ENCODE measurements at places on chromosomes 16 and 17. TPM values are rescaled to one million over a fixed set of nuclear protein-coding genes. Genes with fewer than 3 reads are reported as not detected.

GRCh38 chr16:6453742-6454141, 878.9 kb upstream of the RBFOX1 start:
- DNase-seq, result no peak

GRCh38 chr16:89828870-89829629, 775 bp downstream of the SPIRE2 start:
- no peak for DNase-seq

DNA sequence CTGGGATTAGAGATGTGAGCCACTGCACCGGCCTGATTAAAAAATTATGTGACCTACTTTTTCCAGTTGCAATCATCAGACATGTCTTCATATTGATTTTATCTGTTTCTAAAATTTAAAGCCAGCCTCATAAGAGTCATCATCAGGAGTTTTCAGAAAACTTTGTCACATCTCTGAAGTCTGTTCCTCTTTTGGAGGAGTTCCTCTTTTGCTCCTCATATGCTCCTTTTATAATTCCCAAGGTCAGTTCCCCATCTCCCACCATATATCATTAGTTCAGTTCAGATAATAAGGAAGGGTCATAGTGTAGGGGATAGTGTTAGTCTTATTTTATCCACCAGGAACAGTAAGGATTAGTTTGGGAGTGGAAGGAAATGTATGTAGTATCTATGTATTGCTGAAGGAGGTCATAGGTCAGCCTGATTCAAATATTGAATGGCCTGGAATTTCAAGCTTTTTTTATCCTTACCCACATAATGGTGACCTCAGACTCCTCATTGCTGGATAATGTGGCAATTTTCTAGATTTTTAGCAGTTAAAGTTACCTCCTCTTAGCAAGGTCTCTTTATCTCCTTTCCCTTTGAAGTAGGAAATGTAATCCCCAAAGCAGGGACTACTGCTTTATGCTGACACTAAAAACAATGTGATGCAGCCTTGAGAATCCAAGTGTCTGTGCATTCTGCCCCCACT, 13.8 kb upstream of the DUSP14 start:
- no peak for DNase-seq

- DNase-seq, result no peak
These were observed 3.5 kb upstream of the SPATA2L start for GRCh38 chr16:89705006-89705405.

DNA sequence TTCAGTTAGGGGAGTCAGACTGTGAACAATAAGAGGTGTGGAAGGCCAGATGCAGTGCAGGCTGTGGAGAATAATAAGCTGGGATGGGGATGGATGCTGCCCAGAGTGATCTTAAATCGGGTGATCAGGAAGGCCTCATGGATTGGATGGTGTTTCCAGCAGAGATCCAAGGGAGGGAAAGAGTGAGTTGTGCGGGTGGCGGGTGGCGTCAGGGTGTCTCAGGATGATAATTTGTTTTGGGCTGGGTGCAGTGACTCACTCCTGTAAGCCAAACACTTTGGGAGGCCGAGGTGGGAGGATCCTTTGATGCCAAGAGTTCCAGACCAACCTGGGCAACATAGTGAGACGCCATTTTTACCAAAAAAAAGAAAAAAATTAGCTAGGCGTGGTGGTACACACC, 7.9 kb downstream of the CLUAP1 start:
- DNase-seq, result no peak

DNA sequence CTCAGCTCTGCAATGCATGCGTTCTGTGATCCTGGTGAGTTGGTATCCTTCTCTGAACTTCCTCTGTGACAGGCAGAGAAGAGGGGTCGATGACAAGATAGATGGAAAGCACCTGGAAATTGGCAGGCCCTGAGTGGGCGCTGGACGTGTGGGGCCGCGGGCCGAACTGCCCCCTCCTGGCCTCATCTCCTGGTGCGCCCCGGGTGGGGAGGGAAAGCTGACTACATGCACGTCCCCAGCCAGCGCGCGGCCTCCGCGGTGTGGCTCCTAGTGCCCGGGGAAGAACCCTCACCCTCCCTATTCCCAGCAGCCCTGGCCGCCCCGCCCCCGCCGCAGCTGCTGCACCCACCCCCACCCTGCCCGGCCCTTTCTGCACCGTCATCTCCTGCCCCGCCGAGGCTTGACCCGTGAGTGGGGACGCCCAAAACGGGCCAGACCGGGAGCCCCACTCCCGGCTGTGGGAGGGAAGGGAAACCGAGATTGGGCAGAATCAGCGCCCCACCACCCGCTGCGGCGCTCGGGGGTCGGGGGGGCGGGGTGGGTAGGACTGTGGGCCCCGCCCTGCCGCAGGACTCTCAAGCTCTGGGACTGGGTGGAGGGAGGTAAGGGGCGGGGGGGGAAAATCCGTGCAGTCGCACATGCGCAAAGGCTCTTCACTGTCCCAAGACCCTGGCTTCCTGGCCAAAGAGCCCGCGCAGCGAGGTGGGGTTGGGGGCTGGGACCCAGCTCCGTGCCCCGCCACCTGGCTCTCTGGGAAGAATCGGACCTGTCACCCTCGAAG, at the start of gene NOL3:
NOL3 (plus strand) TSS at position 371 of the 781 bp plus-strand sequence.
- peak; percentile 64 for DNase-seq

- DNase-seq, result no peak
These were observed 9.4 kb upstream of the SP6 start for GRCh38 chr17:47860386-47860785.

DNA sequence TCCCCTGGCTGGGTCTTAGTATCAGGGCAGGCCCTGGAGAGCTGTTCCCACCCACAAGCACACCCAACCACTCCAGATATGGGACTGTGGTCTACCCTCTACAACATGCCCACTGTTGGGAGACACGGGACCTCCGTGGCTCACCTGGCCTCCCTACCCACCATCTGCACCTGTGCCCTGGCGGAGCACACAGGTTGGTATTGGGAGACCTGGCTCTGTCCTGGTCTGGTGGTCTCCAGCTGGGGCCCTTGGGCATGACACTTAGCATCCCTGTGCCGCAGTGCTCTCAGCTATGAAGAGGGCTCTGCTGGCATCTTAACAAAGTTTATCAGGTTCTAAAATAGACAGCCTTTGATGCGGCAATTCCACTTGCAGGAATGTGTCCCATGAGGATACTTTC, 5.8 kb downstream of the C16orf95 start:
- no peak for DNase-seq

DNA sequence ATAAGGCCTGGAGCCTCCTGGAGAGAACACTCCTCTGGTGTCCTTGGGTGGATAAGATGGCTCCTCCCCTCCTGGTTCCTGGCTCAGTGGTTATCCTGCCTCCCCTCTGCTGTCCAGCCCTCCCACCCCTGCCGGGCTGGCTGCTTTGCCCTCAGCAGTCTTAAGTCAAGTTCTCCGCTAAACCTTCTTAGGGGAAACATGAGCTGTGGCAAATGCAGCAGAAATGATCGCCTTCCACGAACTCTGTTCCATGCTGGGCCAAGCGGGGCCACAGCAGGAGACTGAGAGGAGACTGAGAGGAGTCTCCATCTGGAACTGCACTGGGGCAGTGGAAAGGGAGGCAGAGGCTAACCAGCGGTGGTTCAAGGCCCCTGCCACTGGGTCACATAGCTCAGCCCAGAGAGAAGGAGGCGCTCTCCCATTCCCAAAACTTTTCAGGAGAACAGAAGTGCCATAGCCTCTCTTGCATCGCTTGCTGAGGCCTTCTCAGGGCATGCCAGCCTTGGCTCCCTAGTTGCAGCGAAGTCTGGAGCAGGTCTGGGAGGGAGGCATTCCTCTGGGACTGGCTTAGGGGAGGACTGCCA, 26.9 kb downstream of the TNS4 start:
- no peak for DNase-seq

- no peak for DNase-seq
These were observed 16.9 kb upstream of the CDRT15L2 start for GRCh38 chr17:20562587-20562986.

DNA sequence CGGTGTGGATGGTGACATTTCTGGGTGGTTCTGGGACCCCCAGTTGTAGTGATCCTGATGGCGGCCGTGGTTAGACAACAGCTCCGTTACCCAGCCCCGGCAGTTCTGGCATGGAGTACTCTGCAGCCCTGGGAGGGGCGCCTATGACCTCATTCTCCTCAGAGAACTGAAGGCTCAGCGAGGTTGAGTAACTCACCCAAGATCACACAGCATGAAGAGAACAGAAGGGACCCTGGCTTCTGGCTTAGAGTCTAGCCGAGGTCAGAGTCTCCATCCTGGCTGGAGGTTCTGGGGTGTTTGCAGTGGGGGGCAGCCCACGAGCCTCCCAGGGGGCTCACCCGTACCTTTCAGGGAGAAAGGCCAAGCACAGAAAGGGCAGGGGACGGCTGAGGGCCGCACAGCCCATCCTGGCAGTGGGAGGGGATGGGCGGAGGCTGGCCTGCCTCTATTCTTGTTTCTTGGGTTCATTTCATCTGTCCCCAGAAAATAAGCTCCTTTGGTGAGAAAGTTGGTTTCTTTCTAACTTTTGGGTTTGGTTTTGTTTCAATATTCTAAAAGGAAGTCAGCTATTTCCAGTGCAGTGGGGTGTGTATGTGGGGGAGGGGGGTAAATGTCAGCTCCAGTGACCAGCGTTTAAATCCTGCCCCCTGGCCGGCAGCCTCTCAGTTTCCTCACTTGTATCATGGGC, 13.2 kb downstream of the ZFPM1 start:
- no peak for DNase-seq

- no peak for DNase-seq
These were observed 120.4 kb downstream of the CHD9NB start for GRCh38 chr16:52932321-52932720.

- no peak for DNase-seq
These were observed 7.3 kb downstream of the FLCN start for GRCh38 chr17:17229416-17230384.

- DNase-seq, result no peak
These were observed 76.9 kb downstream of the WSB1 start for GRCh38 chr17:27370776-27371175.

DNA sequence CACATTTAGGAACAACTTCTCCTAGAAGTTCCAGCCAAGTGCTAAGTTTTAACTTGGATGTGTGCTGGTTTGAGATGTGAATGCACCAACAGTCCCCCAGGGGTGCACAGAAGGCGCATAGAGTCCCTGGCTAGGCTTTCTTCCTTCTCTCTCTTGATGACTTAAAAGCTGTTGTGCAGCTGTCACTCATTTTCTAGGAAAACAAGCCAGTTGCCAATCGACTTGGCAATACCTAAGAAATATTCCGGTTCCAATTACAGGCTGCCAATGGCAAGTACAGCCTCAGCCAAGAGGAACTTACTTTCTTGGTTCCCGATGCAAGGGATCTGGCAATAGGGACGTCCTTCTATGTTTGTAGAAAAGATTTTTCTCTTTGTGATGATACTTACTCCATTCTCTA, 266.6 kb upstream of the EEF2KMT start:
- DNase-seq, result no peak

GRCh38 chr16:29729116-29729521, 16.7 kb downstream of the C16orf54 start:
- no peak for DNase-seq

GRCh38 chr17:17084941-17085340, 42.7 kb downstream of the MPRIP start:
- DNase-seq, result no peak

DNA sequence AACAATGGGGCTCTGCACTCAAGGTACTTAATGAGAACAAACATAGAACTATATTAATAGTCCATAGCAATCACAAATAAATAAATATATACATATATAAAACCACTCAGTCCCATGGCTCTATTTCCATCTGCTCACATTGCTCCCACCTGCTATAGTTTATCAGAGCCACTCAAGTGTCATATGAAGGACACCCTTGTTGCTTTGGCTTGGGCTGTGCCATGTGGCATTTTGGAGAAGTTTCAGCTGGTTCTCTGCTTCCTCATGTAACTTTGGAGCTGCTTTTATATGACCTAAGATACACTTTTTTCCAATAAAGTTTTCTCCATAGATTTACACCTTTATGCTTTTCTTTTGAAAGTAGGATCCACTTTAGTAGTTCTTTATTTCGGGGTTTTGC, 126.4 kb downstream of the KCNJ2 start:
- DNase-seq, result no peak

GRCh38 chr17:7394452-7395191, at the start of gene PLSCR3:
Gene PLSCR3 (minus strand): TSS chr17:7394525. CDS start chr17:7394110, 415 bp downstream.
- peak; percentile 76 for DNase-seq

The MBTD1 gene
- total RNA-seq, result 66.4 TPM

The ENPP7 gene
- not detected for total RNA-seq

The UTS2R gene
- total RNA-seq, result not detected

The KRT39 gene
- not detected for total RNA-seq

The GPR139 gene
- total RNA-seq, result 1.4 TPM

The CSNK2A2 gene
- total RNA-seq, result 19.0 TPM

The ZFP3 gene
- total RNA-seq, result 9.8 TPM

The DBNDD1 gene
- 12.3 TPM for total RNA-seq

The UMOD gene
- not detected for total RNA-seq
